ENCODE measurements at places on chromosomes 13 and 19.

GRCh38 chr13:59495936-59496512 lies 667.7 kb downstream of the DIAPH3 start:
- no peak for DNase-seq

DNA sequence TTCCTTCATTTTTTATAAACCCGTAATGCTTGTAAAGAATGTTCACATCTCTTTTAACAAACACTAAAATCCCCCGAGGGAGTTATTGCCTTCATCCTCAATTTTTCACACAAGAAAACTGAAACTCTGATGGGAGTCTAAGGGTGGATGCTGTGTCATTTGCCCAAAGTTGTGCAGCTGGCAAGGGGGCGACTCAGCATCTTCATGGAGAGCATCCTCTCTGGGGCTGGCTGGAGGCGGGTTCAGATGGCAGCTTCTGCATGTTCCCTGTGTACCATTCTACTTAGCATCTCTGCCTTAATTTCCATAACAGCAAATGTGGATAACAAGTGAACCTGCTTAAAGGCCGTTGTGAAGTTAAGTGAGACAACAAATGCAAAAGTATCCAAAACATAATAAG lies 256.4 kb downstream of the IRS2 start:
- no peak for DNase-seq

GRCh38 chr13:37656247-37656940 lies 57.8 kb upstream of the POSTN start:
- peak; percentile 92 for DNase-seq

- no peak for DNase-seq
Measured at GRCh38 chr13:84208246-84208910, 326.1 kb upstream of the SLITRK1 start.

GRCh38 chr19:397321-397720 lies 11.6 kb downstream of the C2CD4C start:
- DNase-seq = no peak

DNA sequence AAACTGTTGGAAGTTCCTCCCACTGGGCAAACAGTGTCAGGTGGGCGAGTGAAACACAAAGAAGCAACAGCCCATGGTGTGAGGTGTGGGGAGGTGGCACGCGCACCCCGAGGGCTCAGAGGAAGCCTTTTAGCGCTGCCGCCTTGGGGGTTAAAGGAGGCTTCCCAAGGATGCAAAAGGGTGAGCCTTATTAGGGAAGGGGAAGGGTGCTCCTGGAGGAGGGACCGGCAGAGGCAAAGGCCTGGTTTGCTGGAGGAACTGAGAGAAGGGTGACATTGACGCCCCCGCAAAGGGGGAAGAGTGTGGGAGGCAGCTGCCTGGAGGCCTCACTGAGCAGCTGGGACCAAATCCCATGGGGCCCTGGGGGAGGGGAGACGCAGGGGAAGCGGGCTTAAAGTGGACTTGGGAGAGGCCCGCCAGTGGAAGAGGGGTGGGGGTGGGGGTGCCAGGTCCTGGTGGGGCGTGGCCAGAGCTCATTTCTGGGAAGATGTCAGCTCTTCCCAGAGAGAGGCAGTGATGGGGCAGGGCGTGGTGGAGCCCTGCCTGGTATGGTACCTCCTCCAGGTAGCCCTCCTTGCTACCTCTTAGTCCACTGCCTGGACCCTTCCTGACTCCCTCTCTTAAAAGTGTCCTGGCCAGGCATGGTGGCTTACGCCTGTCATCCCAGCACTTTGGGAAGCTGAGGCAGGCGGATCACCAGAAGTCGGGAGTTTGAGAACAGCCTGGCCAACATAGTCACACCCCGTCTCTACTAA lies 12.0 kb upstream of the FCHO1 start:
- DNase-seq = no peak

DNA sequence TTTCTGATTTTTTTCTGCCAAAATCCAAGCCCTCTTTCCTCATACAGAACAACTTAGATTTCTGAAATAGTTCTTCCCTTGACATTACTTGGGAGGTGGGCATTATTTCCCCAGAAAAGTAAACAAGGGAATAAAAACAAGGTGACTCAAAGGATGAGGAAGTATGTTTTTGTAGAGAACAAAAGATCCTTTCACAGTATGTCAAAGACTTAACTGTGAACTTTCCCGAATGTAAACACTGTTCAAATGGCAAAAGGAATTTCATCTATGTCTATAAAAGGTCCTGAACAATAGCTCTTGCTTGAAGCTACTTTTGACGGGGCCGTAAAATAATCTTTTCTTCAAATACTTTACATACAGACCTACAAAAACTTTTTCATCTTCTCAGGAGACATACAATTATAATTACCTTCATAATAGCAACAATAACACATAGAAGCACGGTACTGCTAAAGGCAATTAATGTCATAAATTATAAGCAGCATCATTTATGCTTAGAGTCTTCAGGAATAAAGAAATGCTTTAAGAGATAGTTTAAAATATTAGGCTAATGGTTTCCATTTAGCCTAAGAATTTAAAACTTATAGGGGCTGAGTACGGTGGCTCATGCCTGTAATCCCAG lies 191.1 kb downstream of the RGCC start:
- peak; percentile 9 for DNase-seq

DNA sequence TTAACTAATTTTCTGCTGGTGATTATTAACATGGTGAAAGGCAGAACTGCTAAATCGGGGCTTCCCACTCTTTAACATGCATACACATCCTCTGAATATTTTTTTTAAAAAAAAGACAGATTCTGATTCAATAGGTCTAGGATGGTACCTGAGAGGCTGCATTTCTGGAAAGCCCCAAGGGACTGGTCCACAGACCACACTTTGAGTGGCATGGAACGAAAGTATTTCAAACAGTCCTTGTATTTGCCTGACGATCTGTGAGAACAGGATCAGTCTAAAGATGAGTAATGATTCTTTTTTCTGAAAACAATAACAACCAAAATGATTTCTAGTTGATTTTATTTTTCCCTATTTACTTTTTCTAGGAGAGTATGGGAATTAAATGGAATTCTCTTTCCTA lies 16.7 kb upstream of the SPART start:
- no peak for DNase-seq

GRCh38 chr19:35715981-35716800 lies 1.6 kb upstream of the KMT2B start:
- peak; percentile 46 for DNase-seq

Data from RWPE1 (cell line).